ENCODE measurements at places on chromosomes 11 and 22. TPM values are rescaled to one million over a fixed set of nuclear protein-coding genes. Genes with fewer than 3 reads are reported as not detected.

Gene TMPRSS5
- 0.22 TPM for total RNA-seq

Gene FJX1
- total RNA-seq: 10.5 TPM

Gene OLFML1
- total RNA-seq: 1.3 TPM

Gene POU2AF1
- not detected for total RNA-seq

Gene FOSL1
- total RNA-seq: 13.1 TPM

Gene CD3E
- not detected for total RNA-seq

Gene RAB3IL1
- 8.5 TPM for total RNA-seq

Gene PEX26
- 25.5 TPM for total RNA-seq

Gene SUSD2
- 18.2 TPM for total RNA-seq

Gene TPP1
- 100 TPM for total RNA-seq

Gene PGA5
- not detected for total RNA-seq

Gene YPEL4
- 0.65 TPM for total RNA-seq

Gene C11orf86
- total RNA-seq: not detected

Gene ART5
- 0.26 TPM for total RNA-seq

Gene TSGA10IP
- total RNA-seq: not detected

Gene KDM4D
- total RNA-seq: 1.0 TPM

Gene ARHGAP42
- 23.2 TPM for total RNA-seq

Gene GAL3ST1
- total RNA-seq: 0.13 TPM

Gene LSP1
- total RNA-seq: 84.1 TPM

Gene TMPRSS13
- total RNA-seq: not detected

Gene TKFC
- 27.8 TPM for total RNA-seq

Gene CD3D
- total RNA-seq: not detected

Gene ADAMTS8
- total RNA-seq: not detected

Gene VPREB1
- not detected for total RNA-seq

Gene NKAPD1
- total RNA-seq: 34.9 TPM

Measured in articular chondrocyte of knee joint (primary cell).